ENCODE measurements at places on chromosomes 13 and 19.

- no peak for DNase-seq
Measured at GRCh38 chr13:50085063-50085462, 69.8 kb downstream of the KCNRG start.

DNA sequence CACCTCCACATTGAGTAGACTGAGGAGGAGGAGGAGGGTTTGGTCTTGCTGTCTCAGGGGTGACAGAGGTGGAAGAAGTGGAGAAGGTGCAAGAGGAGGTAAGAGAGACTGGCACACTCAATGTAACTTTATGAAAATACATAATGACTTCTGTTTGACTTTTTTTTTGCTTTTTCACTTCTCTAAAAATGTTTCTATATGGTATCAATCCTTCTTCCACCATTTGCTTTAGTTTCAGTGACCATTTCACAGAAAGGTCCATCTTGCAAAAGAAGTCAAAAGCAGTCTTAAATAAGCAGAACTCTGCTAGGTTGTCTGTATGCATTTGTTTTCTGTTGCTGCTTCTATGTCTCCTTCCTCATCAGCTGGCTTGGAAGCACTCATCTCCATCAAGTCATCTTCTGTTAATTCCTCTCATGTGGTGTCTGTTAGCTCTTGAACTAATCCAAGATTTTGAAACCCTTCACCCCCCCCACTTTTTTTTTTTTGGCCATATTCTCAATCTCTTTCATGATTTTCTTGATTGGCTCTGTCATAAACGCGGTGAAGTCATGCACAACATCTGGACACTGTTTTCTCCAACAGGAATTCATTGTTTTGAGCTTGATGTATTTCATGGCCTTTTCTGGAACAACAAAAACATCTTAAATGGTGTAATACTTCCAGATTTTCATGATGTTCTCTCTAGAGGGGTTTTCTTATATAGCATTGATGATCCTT, 80.8 kb downstream of the KL start:
- no peak for DNase-seq

DNA sequence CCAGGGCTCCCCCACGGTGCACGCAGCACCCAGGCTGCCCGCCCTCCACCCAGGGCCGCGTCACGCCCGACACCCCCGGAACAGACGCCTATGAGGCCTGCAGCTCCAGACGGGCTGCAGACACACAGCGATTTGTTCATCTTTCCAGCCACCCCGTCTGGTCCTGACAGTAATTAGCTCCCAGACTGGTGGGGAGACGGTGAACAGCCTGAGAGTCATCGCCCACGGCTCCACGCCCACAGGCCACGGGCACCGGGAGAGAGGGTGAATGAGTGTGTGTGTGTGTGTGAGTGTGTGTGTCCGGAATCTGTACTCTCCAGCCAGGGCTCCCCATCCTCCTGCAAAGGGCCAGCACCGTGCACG, 18.1 kb downstream of the GADD45B start:
- no peak for DNase-seq

DNA sequence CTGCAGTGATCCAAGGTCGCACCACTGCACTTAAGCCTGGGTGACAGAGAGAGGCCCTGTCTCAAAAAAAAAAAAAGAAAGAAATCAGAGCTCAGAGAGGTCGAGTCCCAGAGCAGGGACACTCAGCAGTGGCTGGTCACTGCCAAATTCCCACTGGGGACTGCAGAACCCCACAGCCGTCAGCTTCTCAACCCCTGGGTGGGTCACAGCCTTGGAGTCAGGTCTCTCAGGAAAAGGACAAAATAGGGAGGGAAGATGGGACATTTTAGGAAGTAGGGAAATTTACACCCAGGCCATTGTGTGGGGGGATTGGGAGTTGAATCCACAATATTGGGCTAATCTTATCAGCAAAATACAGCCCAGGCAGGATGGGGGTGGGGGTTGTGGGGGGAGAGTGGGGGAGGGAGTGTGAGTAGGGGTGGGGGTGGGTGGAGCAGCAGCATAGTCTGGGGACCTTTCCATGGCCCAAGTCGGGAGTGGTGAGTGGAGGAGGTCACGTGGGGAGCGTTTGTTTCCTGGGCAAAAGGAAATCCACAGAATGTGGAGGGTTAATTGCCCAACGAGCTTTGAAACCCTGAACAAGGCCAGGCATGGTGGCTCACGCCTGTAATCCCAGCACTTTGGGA, 5.0 kb upstream of the CCDC194 start:
- DNase-seq, result no peak

- DNase-seq, result no peak
Measured at GRCh38 chr13:50460358-50460757, 383.1 kb downstream of the DLEU7 start.

DNA sequence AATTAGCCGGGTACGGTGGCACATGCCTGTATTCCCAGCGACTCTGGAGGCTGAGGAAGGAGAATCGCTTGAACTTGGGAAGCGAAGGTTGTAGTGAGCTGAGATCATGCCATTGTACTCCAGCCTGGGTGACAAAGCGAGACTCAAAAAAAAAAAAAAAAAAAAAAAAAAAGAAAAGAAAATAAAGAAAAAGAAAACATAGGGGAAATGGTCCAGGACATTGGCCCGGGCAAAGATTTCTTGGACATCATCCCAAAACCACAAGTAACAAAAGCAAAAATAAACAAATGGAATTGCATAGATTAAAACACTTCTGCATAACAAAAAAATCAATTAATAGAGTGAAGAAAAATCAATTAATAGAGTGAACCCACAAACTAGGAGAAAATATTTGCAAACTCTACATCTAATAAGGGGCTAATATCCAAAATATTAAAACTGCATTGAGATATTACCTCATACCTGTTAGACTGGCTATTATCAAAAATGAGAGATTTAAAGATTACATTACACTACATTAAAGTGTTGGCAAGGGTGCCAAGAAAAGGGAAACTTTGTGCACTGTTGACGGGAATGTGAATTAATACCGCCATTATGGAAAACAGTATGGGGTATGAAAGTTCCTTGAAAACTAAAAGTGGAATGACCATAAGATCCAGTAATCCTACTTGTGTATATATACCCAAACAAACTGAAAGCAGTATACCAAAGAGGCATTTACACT, 18.5 kb upstream of the ABCC4 start:
- no peak for DNase-seq

Data from NCI-H1417 treated with DMSO at 0.1 percent for 48 hours (cell line).